ENCODE measurements at places on chromosomes 16 and 17.

DNA sequence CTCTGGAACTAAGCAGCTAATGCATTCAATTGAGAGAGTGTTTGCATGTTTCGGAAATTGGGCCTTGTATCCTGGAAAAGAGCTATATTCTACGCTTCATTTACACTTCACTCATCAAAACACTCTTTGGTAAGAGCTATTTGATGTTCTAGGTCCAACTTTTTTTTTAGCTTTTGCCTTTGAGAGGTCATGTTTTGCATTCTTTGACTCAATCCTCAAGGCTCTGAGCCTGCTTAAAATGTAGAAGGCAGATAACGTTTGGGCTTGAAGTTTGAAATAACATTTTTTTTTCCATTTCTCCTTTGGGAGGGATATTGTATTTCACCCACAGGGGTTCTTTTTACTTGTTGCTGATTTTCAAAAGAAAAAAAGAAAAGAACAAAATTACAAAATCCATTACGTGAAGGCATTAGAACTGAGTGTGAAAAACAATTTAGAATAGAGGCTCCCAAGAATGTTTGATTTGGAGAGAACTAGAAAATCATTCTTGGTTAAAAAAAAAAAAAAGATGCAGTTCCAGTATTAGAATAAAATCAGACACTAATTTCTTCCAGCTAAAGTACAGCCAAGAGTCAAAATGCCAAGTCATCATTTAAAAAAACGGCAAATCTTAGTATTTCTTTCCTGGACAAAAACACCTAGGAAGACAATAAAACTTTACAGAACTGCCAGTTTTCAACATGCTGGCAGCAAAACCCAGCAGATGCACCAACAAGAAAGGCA, 268.5 kb downstream of the GRIN2A start:
- no peak for DNase-seq

DNA sequence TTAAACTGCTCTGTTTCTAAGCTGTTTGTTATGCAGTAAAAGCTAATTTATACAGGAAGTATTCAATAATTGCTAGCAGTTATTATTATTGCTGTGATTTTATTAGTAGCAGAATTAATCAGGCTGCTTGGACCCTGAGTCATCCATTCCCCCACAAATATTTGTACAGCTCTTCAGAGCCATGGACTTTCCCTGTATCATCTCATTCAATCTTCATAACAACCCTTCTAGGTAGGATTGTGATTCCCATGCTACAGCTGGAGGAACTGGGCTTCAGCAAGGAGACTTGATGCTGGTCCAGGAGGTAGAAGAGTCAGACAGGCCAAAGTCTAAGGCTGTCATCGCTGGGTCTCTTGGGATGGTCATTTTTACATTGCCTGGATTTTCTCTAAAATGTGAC, 208.3 kb downstream of the C16orf95 start:
- DNase-seq, result no peak

DNA sequence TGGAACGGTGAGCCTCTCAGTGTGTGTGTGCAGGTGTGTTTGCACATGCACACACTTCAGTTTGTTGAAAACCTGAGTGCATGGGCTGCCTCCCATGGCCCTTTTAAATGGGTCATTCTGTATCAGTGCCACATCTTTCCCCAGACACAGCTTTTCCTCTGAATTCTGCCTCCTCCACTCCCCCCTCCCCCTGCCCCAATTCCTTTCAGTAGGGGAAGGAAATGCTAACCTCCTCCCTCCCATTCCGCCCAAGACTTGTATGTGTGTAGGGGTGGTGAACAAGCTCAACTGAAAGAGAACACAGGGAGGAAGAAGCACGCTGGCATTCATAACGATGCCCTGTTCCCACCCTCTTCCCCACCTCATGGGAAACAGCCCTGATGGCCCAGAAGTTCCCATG, 34.3 kb downstream of the C17orf75 start:
- no peak for DNase-seq

DNA sequence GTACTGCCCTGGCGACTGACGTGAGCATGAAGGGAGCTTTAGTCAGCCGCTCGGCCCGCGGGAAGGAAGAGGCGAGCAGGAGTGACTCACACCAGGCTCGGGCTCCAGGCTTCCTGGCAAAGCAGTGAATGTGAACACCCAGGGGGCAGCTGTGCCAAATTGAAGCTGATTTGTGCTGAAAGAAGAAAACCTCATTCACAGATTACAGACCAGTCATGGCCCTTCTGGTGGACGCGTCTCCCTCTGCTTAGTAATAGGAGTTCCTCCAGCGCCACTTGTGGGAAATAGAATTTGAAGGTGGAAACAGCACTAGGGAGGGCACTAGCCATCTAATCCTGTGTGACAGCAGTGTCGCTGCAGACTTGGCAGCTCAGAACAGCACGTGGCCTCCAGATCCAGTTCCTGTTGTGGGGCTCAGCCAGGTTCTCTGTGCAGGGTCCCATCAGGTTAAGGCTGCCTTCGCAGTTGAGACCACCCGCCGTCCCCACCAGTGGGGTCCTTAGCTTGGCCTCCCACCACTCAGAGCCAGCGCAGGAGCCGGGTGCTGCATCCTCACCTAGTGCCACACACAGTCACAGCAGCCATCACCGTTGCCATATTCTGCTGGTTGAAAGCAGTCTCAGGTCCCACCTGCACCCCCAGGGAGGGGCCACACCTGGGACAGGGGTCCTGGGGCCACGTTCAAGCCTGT, 164.5 kb upstream of the CHMP6 start:
- no peak for DNase-seq

- DNase-seq, result no peak
These were observed 633 bp downstream of the CDR2 start for GRCh38 chr16:22373662-22374310.
